ENCODE measurements at places on chromosomes 2 and 18. TPM values are rescaled to one million over a fixed set of nuclear protein-coding genes. Genes with fewer than 3 reads are reported as not detected.

GRCh38 chr2:218010984-218011652 lies 8.3 kb upstream of the TNS1 start:
- no peak for DNase-seq

Gene TUBB8B
- not detected for total RNA-seq

Gene FAM228A
- not detected for total RNA-seq

Gene NDUFS1
- total RNA-seq, result 146 TPM

Gene IMMT
- 54.4 TPM for total RNA-seq

Gene DAW1
- total RNA-seq, result 8.5 TPM

Measured in MG63 (cell line).